ENCODE measurements at places on chromosomes 7 and 10.
A peak's percentile ranks its signal among the peaks of the same experiment; 100 is the strongest.

DNA sequence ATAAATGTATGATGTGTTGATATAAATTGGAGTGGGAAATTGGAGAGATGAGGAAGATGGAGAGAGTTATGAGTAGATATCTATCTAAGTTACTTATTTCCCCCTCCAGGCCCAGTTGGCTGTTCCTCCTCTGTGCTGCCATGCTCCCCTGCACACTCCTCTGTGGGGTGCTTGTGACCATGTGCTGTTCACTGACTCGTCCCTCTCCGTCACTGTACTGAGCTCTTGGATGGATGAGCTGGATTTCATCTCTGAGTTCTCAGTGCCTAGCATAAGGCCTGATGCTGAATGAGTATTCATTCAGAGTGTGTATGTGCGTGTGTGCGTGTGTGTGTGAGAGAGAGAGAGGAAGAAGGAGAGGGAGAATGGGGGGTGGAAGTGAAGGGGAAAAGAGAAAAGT is 14.5 kb downstream of the OR9A2 start:
- DNase-seq, result no peak

- no peak for DNase-seq
These were observed 12.7 kb downstream of the PTPRE start for GRCh38 chr10:127919418-127920271.

GRCh38 chr10:26735435-26735834 is 37.9 kb downstream of the PDSS1 start:
- no peak for DNase-seq

- DNase-seq, result no peak
These were observed 210.0 kb downstream of the MAD1L1 start for GRCh38 chr7:2022737-2023250.

GRCh38 chr10:80075781-80076180 is 2.7 kb upstream of the TMEM254 start:
- peak; percentile 35 for DNase-seq

- DNase-seq, result no peak
These were observed 90.5 kb upstream of the MACROH2A2 start for GRCh38 chr10:69961881-69962745.

DNA sequence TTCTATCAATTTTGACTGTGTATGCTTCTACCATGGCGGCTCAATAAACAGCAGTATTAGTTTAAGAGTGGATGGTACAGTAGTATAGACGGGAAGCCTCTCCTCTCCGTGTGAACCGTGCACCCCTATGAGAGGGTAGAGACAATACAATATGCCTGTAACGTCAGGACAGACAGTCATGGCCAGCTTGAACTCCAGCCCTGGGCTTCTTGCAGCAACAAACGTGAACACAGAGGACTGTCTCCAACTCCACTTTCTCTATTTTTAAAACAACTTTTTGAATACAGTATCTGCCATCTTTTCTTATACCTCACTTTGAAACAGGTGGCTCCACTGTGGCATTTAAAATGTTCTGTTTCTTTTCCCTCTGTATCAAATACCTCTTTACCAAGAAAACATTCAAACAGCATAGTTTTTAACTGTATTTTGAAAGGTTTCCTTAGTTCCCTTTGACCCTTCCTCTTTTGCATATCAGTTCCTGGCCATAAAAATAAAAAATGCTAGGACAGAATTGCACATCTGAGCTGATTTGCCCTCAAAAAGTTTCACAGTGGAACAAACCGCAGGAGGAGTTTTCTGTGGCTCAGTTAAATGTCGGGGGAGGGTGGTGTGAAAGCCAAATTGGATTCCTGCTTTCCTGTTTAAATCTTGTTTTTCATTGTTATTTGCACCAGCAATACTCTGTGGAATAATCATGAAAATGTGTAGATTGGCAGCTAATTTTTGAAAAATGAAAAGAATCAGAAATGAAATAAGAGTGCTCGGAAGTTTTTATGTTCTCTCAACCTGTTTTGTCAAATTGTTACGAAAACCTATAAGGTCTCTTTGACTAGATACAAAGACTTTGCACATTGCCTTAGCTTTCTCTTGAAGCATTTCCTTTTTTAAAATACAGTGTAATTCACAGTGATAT is 8.0 kb downstream of the IKZF1 start:
- DNase-seq, result no peak

DNA sequence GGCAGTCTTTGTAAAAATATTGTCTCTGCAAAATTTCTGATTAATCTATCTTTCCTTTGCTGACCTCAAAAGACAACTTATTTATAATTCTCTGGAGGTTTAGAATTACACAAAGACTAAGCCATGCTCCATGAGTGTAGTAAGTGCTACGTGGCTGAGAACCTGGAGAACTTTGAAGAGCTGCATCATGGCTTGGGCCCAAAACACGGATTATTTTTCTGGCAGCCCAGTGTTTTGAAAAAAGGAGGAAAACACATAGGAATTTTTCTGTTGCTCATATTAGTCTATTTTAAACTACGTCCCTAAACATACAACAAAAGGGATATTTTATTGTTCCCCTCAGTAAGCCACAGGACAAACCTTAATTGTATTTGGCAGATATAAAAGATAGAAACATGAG is 360.7 kb upstream of the MYO3A start:
- no peak for DNase-seq

- DNase-seq, result peak; percentile 16
These were observed 87.1 kb downstream of the SLC16A9 start for GRCh38 chr10:59622320-59623132.

GRCh38 chr10:33721509-33721908 is 387.0 kb upstream of the NRP1 start:
- no peak for DNase-seq

DNA sequence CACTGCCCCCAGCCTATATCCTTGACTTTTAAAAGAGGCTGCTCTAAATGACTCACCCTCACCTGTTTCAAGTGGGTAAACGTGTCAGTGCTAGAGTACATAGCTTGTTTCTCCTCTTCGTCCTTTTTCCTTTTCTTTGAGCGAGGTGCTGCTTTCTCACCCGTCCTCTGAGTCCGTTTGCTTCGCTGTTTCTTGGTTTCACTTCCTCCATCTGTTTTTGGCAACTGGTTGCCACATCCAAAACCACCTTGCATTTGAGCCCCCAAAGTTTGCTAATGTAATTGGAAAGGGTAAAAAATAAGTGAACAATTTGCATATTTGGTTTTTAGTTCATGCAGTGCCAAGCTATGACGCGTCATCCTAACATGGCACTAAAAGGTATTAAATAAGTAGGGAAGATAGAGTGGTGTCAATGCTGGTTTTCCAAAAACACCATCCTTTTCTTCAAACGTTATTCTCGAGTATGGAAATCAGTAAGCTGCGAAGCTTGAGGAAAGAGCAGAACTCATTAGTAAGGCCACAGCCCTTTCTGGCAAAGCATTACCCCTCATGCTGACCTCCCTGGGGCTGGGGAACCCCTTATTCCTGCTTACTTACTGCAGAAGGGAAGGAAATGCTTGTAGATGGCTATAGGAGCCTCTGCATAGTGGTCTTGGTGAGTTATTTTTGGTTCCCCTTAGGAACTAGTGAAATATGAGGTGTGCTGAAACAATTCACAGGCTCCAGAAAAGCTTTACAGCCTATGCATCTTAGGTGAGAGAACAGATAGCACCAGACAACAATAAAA is 133.5 kb downstream of the GALNT11 start:
- no peak for DNase-seq

- no peak for DNase-seq
These were observed 17.2 kb downstream of the BTBD16 start for GRCh38 chr10:122288262-122288661.

DNA sequence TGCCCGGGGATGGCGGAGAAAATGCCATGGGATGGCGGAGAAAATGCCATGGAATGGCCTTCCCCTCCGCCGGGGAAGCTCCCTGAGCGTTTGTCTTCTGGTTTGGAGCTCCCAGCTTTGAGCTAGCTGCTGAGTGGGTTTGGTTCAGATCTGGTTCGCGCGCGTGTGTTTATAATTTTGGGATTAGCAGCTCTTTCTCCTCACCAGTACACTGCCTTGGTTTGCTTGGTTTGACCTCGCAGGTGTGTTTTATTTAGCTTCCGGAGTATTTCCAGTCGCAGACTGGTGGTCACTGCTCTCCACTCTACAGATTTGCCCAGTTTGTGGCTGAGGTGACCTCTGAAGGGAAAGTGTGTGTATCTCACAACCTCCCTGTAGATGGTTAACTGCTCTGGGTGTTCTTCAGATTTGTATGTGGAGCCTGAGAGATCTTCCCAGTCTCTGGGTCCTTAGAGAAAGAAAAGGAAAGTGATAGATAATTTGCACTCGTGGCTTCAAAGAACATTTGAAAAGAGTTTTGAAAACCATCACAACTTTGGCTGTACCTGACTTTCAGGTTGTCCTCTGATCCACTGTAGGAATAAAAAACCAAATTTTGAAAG is 597 bp downstream of the ZNF277 start:
- DNase-seq, result no peak

DNA sequence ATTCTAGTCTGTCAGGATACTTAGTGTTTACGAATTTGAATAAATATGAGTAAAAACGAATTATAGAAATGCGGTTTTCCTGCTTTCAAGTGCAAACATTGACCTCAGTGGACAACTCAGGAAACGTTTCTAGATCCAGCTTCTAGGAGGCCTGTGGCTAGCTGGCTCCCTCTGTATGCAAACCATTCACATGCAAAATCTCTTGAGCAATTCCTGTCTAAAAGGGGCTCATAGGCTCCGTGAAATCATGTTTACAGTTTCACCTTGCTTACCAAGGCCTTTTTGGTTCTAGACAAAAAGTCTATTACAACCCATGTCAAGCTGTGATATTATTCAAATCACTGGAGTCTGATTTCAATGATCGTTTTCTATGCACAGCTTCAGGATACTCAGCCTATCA is 364.5 kb downstream of the DPP6 start:
- no peak for DNase-seq

GRCh38 chr10:7269988-7270387 is 140.8 kb downstream of the SFMBT2 start:
- DNase-seq, result no peak

GRCh38 chr10:103668351-103669242 is 175.1 kb downstream of the NEURL1 start:
- no peak for DNase-seq

DNA sequence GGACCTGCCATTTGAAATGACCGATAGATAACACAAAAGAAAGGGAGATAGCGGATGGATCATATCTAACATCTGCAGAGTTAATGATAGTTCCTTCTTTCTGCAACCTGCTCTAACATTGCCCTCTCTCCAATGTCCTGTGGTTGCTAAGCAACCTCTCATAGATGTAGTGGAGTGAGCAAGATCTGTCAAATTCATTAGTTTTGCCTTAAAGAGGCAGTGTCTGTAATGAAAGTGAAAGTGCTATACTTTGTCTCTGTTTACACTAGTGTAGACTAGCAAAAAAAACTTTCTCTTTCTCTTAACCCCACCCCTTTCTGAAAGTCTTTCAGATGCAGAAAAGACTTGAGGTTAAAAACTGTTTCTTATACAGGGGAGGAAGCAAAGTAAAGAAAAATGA is 1196.9 kb downstream of the SORCS3 start:
- no peak for DNase-seq

GRCh38 chr7:141674171-141674671 is 27.7 kb downstream of the DENND11 start:
- DNase-seq, result no peak

GRCh38 chr7:139687980-139688632 is 89.7 kb downstream of the HIPK2 start:
- DNase-seq, result no peak
